ENCODE measurements at places on chromosomes 5 and 9. TPM values are rescaled to one million over a fixed set of nuclear protein-coding genes. Genes with fewer than 3 reads are reported as not detected.

Gene ECPAS
- 152 TPM for polyA plus RNA-seq

Gene ADRB2
- polyA plus RNA-seq = 1.5 TPM

- no peak for DNase-seq
Measured at GRCh38 chr5:122316656-122317055, 4.6 kb downstream of the SNCAIP start.

DNA sequence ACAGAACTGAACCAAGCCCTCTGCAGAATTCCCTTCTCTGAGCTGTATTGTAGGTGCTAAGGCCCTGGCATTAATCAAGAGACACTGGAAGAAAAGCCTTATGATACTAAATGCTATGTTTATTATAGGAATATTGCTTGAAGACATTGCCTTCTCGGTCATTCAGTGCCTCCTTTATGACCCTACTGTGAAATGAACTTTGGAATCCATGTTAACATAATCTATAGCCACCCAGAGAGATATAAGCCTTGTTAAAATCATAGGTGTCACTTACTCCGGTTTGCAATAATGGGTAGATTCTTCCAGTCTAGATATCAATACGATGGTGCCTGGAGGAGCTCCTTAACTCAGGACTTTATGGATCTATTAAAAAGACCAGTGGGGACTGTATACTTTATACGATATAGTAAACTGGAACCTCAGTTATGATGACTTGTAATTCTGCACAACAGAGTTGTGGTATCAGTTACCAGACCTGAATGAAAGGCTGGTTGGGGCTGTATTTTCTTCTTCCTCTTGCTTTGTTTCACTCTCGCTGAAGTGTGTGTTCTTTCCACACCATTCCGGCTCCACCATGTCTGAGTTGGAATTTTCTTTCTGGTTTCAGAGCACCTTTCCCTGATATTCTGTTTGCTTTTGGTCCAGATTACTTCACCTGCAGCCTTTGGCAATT, 154.5 kb downstream of the DROSHA start:
- no peak for DNase-seq

Gene ENHO
- 4.3 TPM for polyA plus RNA-seq

DNA sequence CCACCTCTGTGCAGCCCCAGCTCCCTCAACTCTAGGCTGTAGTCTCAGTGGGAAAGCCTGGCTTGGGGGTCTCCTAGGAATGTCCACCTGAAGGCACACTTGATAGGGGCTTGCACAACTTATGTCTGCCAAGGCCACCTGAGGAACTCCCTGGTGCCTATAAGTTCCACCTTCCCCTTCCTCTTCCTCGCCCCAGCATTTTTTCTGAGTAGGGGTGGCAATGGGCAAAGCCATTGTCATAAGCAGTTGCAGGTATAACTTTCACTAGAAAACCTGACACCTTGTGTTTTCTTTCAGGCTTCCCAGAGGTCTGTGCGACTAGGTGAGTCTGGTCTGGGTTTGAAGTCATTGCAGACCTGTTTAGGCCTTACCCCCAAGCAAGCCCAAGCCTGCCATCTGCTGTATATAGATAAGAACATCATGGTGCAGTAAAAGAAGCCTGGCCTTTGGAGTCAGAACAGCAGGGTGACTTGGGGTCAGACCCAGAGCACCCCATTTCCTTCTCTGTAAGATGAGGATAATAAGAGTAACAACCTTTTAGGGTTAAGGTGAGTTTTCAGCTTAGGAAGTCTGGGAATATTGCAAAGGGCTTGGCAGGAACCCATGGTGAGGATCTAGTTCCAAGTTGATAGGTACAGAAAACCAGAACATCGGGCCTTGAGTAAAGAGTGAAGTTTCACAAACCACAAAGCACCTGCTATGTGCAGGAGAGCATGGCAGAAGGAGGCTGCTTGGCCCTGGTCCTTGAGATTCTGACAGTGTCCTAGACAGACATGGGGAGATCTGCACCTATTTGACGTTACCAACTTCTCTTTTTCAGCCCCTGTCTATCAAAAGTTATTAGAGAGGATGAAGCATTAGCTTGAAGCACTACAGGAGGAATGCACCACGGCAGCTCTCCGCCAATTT, 33.8 kb downstream of the TGFBI start:
- DNase-seq = no peak

Gene DBH
- 0.54 TPM for polyA plus RNA-seq

GRCh38 chr9:5113994-5114748, 71.3 kb downstream of the INSL6 start:
- no peak for DNase-seq

- DNase-seq = no peak
Measured at GRCh38 chr9:27377147-27377807, 80.3 kb upstream of the EQTN start.

DNA sequence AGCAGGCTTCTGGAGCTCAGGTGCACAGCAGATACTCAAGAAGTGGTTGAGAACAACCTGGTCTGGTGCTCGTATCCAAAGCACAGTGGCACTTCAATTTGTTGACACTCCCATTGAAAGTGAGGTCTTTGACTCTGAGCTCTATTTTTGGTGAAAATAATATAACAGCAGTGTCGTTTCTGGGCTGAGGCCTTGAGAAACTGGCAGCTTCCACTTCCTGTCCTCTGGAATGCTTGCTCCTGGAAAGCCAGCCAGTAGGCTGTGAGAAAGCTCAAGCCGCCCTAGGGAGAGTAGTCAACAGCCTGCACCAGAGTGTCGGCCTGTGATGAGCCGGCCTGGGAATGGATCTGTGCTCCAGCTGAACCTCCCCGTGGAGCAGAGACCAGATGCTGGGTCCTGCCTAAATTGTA, 6.8 kb upstream of the SUSD3 start:
- DNase-seq = peak; percentile 63

Gene SPOCK1
- polyA plus RNA-seq = 4.6 TPM

DNA sequence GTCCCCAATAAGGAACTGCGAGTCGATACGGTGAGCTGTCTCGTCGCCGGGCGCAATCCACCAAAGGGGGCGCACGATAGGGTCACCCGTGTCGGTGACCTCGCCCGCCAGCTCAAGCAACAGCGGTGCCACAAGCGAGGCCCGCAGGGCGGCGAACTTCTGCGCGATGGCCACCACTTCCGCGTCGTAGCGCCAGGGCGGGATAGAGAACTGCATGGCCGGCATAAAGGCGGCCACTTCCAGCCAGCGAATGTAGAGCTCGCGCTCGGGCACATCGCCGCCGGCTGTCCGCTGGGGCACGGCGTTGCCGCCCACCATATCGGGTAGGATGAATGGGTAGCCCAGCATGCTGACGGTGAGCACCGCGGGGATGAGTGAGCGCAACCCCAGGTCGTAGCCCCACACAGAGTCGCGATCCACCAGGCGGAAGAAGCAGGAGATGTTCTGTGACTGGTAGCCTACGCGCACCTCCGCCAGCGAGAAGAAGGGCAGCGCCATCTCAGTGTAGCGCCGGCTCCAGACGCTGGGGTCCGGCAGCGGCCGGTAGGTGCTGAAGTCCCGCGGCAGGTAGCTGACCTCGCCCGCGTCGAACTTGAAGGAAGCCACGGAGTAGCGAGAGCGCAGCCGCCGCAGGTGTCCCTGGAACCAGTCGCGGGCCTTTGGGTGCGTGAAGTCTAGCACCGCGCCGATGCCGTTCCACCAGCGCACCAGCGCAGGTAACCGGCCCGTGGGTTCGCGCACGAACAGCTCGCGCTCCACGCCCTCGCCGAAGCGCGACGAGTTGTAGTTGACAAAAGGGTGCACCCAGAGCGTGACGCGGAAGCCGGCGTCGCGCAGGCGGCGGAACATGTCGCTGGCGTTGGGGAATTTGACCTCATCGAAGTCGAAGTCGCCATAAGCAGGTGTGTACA, 5.5 kb downstream of the MYORG start:
- DNase-seq = no peak

DNA sequence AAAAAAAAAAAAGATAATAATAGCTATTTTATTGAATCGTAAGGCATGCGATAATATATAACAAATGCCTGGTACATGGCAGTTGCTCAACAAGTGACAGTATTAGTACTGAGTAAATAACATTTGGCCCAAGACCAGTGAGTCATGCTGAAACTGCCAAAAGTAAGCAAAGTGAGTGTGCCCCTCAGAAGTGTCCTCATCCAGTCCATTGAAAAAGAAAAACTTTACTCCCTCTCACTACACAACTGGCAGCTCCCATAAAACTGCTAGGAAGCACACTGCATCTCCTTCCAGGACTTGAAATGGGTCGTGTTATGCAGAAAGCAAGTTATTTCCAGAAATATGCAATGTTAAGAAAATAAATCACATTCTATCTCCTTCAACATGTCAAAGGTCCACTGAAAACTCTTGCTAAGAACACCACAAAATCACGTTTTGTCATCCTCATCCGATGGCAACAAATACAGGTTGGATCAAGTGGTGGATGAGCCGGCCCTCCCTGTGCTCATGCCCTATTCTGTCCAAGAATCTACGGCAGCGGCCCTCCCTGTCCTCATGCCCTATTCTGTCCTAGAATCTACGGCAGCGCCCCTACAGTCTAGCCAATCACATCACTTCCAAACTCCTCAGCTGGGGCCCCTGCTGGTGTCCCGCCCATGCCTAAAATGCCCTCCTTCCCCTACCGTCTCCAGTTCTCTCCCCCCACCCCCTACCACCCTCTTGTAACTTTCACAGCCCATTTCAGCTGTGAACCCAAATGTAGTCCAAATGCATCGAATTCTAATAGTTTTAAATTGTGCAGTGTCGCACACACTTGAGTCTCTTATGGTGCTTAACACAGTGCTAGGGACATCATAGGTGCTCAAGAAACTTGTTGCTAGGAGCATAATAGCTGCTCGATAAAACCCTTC, 12.5 kb downstream of the PTCH1 start:
- DNase-seq = no peak

DNA sequence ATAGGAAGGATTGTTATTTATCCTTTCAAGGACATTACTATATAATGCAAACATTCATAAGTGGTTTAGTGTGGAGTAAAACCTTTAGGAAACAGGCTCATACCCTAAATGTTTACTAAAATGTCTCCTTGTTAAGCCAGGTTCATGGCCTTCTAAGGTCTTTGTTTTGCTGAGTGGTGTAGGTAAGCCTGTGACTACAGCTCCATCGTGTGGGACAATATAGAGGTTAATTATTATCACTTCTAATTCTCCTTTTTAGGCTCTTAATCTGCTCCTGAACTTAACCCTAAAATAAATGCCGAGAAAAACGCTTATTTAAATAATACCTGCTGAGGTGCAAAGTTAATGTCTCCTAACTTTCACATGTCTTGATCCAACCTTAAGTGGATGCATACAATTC, 43.8 kb downstream of the SPINK5 start:
- DNase-seq = no peak

DNA sequence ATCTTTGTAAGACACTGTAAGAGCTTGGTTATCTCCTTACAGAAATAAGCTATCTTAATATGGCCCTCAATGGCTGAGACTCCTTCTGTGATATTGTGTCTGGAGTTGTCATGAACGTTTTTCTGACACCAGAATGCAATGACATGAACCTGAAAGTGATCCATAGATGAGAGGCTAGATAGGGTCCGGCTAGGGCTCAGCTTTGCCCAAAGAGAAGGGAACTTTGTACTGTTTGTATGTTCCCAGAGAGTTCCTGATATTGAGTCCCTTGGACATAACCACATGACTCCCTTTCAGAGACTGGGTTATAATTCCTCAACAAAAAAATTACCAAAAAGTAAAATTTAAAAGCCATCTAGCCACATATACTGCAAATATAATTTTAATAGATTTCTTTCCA, 575.8 kb upstream of the CLINT1 start:
- no peak for DNase-seq

- no peak for DNase-seq
Measured at GRCh38 chr5:179294131-179294780, 51.0 kb downstream of the ADAMTS2 start.

- DNase-seq = no peak
Measured at GRCh38 chr5:107232293-107232692, 438.4 kb downstream of the EFNA5 start.

DNA sequence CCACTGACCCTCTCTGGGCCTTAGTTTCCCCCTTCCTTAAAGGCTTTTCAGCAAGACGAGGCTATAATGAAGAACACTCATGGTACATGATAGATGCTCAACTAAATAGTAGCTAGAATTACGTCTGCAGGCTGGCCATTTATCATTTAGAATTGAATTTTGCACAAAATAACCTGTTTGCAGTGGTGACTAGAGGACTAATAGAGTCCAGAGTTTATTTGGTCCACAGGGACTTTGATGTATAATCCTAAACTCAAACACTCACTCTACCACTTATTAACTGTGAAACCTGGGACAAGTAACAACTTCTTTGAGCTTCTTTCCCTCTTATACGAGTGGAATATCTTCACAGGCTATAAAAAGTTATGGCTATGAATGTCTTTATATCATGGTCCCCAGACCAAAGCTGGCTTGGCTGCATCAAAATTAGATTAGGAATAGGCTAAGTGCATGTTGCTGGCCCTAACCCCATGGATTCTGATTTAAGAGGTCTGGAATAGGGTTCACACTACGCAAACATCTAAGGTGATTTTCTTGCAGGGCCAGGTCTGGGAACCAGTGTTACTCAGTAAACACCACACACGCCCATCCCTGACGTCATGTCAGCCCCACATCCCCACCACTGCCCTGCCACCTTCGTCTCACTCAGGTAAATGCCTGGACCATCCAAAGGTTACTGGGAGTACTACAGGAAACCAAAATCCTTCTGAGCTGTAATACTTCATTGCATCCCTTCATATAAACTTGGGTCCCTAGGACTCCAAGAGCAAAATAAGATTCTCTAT, 150.6 kb downstream of the FRMD3 start:
- DNase-seq = no peak

Gene ALDH7A1
- 53.4 TPM for polyA plus RNA-seq

Gene CHSY3
- 4.4 TPM for polyA plus RNA-seq

Gene MRPS2
- polyA plus RNA-seq = 38.3 TPM

Gene ST8SIA4
- 6.7 TPM for polyA plus RNA-seq

DNA sequence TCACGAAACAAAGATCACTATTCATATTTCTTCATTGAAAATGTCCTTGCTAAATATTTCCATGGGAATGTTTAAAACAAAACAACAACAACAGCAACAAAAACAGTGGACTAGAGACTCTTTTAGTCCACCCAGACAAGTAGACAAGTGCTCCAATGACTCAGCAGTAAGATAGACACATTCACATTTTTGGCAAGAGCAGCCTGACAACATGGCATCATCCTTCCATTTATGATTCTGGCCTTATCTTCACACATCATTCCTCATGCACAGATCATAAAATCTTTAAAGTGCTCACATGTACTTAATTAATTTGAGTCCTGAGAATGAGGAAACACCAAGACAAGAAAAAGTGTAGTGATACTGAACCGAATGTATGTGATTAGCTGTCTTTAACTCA, 132.6 kb upstream of the PDE4D start:
- DNase-seq = no peak

Gene ISL1
- 0.28 TPM for polyA plus RNA-seq

Gene SLCO6A1
- 0.40 TPM for polyA plus RNA-seq

Gene EIF4E1B
- 0.12 TPM for polyA plus RNA-seq

GRCh38 chr9:131019388-131020239, 10.6 kb downstream of the LAMC3 start:
- DNase-seq = no peak

Gene PTGDS
- polyA plus RNA-seq = 24.2 TPM

GRCh38 chr5:7816535-7816901, 34.4 kb downstream of the CFAP90 start:
- no peak for DNase-seq

DNA sequence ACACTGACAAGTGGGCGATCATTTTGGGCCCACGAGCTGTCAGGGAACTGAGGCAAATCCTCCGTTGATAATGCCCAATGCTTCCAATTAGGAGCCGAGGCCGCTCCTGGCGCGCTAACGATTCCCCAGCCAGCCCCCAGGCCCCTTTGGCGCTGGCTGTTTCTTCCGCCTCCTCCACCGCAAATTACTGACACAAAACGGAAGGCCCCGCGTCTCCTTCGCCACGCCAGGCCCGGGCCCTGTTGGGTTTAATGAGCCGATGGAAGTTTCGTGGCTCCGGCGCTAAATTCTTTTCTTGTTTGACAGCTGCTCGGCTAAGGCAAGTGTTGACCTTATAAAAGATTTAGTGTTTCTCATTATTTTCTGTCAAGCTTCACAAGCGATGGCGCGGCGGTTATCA, 25.7 kb upstream of the BARHL1 start:
- no peak for DNase-seq

All from hindlimb muscle (tissue), 1 donor.